ENCODE measurements at places on chromosomes 4 and X. TPM values are rescaled to one million over a fixed set of nuclear protein-coding genes. Genes with fewer than 3 reads are reported as not detected.
A peak's percentile ranks its signal among the peaks of the same experiment; 100 is the strongest.

DNA sequence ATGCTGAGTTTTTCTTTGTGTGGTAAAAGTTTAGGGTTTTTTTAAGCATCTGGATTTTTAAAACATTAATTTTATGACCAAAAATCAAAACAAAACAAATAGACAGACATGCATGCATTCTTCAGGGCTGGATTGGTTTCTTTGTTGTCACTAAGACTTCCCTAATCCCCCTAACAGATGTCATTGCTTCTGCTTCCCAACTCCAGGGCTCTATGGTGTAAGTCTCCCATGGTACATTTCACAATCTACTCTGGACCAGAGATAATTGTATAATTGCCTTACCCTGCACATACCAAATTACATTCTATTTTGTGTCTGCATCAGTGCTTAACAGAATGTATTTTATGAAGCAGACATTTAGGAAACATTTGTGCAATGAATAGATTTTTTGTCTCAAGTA, 529.1 kb upstream of the SMIM31 start:
- no peaks in the 10 kb centered on the region for H3K36me3 ChIP-seq
- no peak for DNase-seq
- H3K4me3 ChIP-seq: no peak overlapping the region
- H3K4me1 ChIP-seq: no peaks in the 10 kb centered on the region

DNA sequence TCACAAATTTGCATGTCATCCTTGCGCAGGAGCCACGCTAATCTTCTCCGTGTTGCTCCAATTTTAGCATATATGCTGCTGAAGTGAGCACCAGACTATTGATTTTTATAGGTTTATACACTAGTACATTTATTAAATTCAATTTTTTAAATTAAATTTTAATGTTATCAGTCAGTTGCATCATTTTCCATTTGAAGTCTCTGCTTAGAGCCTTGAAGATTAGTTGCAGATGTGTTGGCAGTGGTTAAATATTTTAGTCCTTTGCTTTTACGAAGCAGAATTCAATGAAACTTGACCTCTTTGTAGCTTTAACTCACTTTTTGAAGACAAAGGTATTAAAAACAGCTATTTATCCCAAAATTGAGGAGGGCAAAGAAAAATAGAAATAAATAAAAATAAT, 16.5 kb downstream of the TRAPPC11 start:
- no peak overlapping the region for H3K4me3 ChIP-seq
- peaks cover 38% of the 10 kb centered on the region for H3K36me3 ChIP-seq
- no peak overlapping the region for H3K27ac ChIP-seq
- H3K27me3 ChIP-seq: no peaks in the 10 kb centered on the region

GRCh38 chr4:9762823-9763475, 18.5 kb upstream of the DRD5 start:
- H3K27ac ChIP-seq: no peak overlapping the region
- H3K4me1 ChIP-seq: no peaks in the 10 kb centered on the region
- peak; percentile 12 for DNase-seq
- H3K4me3 ChIP-seq: no peak overlapping the region
- H3K27me3 ChIP-seq: no peaks in the 10 kb centered on the region

GRCh38 chrX:16855363-16856075, 14.6 kb downstream of the RBBP7 start:
- DNase-seq: no peak
- peak overlapping the region; percentile 66 for H3K27ac ChIP-seq
- no peaks in the 10 kb centered on the region for H3K27me3 ChIP-seq
- H3K4me3 ChIP-seq: no peak overlapping the region
- peaks cover 31% of the 10 kb centered on the region for H3K36me3 ChIP-seq
- peaks cover 10% of the 10 kb centered on the region for H3K4me1 ChIP-seq

- DNase-seq: no peak
- no peaks in the 10 kb centered on the region for H3K4me1 ChIP-seq
- no peak overlapping the region for H3K27ac ChIP-seq
- no peaks in the 10 kb centered on the region for H3K36me3 ChIP-seq
- H3K4me3 ChIP-seq: no peak overlapping the region
Measured at GRCh38 chr4:155017426-155017825, 191.0 kb upstream of the NPY2R start.

- peaks cover 9% of the 10 kb centered on the region for H3K27me3 ChIP-seq
- H3K4me1 ChIP-seq: no peaks in the 10 kb centered on the region
- H3K27ac ChIP-seq: no peak overlapping the region
- H3K36me3 ChIP-seq: no peaks in the 10 kb centered on the region
- peak overlapping the region; percentile 59 for H3K4me3 ChIP-seq
- peak; percentile 8 for DNase-seq
Measured at GRCh38 chr4:88457307-88458103, 586 bp downstream of the HERC5 start.

DNA sequence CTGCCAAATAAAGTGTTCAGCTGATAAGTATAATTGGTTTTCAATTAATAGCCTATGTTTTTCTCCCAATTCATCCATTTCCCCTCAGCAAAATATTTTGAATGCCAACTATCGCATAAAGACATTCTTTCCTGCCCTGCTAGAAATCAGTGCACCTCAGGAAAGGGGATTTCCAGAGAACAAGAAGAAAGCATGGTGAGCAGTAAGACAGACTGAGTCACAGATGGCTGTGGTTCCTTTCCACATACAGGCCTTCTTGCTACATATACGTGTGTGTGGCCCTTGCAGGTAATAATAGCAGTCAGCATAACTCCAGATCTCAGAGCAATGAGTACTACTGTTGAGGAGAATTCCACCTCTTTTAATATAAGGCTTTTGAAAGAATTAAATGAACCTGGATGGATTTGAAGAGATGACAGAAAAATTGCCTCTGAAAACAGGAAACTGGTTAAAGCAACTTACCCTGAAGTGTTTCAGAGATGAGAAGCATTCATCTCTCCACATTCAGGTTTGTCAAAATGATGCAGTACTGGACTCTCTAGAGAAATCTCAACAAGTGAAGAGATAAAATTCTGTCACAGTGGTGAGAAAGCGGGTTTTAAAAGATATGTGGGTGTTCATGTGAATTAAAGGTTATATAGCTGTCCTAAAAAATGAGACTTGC, 13.6 kb downstream of the GASK1B start:
- no peaks in the 10 kb centered on the region for H3K27me3 ChIP-seq
- no peak overlapping the region for H3K4me3 ChIP-seq
- DNase-seq: peak; percentile 95
- H3K27ac ChIP-seq: peak overlapping the region; percentile 79
- peaks cover 34% of the 10 kb centered on the region for H3K4me1 ChIP-seq

GRCh38 chrX:103197721-103198306, 17.1 kb upstream of the BEX4 start:
- H3K4me3 ChIP-seq: no peak overlapping the region
- H3K4me1 ChIP-seq: no peaks in the 10 kb centered on the region
- peak overlapping the region; percentile 64 for H3K27ac ChIP-seq
- H3K36me3 ChIP-seq: no peaks in the 10 kb centered on the region

DNA sequence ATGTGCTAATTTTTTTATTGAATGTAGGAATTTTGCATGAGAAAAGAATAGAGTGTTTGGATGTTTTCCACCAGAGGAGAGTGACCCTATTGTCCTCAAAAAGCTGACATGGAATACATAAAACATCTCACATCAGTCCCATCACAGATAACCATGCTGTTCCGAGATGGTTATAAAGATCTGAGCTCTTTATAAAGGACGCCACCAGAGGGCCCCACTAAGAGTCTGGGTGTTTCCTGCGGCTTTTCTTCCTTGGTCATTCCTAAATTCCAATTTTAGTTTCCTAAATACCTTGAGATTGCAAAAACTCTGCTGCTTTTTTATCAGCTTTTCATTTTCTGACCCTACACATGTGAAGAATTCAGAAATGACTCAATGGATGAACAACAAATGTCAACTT, 504.5 kb upstream of the FRG1 start:
- H3K4me3 ChIP-seq: no peak overlapping the region
- H3K4me1 ChIP-seq: no peaks in the 10 kb centered on the region
- H3K27ac ChIP-seq: no peak overlapping the region
- H3K36me3 ChIP-seq: no peaks in the 10 kb centered on the region

GRCh38 chr4:139794158-139794954, 128.7 kb downstream of the MGST2 start:
- no peak overlapping the region for H3K4me3 ChIP-seq
- H3K36me3 ChIP-seq: no peaks in the 10 kb centered on the region
- no peaks in the 10 kb centered on the region for H3K27me3 ChIP-seq
- H3K27ac ChIP-seq: no peak overlapping the region
- peak; percentile 24 for DNase-seq

DNA sequence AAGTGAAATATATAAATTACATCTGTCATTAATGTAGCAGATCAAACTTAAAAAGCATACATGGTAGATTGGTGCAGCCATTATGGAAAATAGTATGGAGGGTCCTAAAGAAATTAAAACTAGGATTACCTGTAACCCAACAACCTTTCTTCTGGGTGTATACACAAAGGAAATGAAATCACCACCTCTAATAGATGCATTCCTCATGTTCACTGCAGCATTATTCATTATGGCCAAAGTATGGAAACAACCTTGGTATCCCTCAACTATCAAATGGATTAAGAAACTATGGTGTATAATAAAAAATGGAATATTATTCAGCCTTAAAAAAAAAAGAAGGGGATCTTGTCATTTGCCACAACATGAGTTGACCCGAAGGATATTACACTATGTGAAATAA, 13.7 kb downstream of the WDFY3 start:
- H3K36me3 ChIP-seq: no peaks in the 10 kb centered on the region
- peak overlapping the region; percentile 62 for H3K27ac ChIP-seq
- peaks cover 16% of the 10 kb centered on the region for H3K4me1 ChIP-seq
- no peaks in the 10 kb centered on the region for H3K27me3 ChIP-seq
- DNase-seq: no peak
- no peak overlapping the region for H3K4me3 ChIP-seq

GRCh38 chr4:40152637-40153036, 44.2 kb upstream of the RHOH start:
- H3K27ac ChIP-seq: no peak overlapping the region
- H3K4me3 ChIP-seq: no peak overlapping the region
- H3K36me3 ChIP-seq: no peaks in the 10 kb centered on the region
- no peak for DNase-seq

- H3K4me1 ChIP-seq: no peaks in the 10 kb centered on the region
- no peaks in the 10 kb centered on the region for H3K27me3 ChIP-seq
- no peak for DNase-seq
- H3K36me3 ChIP-seq: no peaks in the 10 kb centered on the region
- H3K4me3 ChIP-seq: no peak overlapping the region
- no peak overlapping the region for H3K27ac ChIP-seq
Measured at GRCh38 chrX:148905400-148905799, 405.0 kb downstream of the AFF2 start.

GRCh38 chrX:37690119-37690518, 4.5 kb downstream of the XK start:
- DNase-seq: no peak
- H3K4me1 ChIP-seq: peaks cover 2% of the 10 kb centered on the region
- no peak overlapping the region for H3K4me3 ChIP-seq
- no peaks in the 10 kb centered on the region for H3K27me3 ChIP-seq
- H3K36me3 ChIP-seq: no peaks in the 10 kb centered on the region

DNA sequence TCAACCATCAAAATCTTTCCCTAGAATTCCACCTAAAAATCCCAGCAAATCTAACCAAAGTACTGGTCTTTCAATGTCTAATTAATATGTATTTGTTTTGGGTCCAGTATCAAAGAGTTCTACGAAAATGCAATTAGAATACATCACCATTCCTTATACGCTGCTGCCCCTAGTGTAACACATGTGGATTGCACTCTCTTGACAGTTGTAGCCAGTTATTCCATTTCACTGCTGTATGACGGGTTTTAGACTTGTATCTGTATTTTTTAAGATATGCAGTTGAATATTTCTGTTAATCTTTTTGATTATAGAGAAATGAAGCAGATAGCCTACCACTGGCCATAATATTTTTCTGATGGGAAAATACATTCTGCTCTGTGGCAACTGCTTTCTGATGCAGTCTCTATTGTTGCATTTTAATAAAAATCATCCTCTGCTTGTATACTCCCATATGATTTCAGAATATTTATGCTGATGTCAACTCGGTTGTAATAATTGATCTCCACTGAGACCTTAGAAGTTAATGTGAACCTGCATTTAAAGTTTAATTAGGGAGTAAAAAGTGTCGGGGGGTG, 17.1 kb upstream of the PAGE2B start:
- no peaks in the 10 kb centered on the region for H3K4me1 ChIP-seq
- DNase-seq: no peak
- H3K4me3 ChIP-seq: no peak overlapping the region
- H3K27me3 ChIP-seq: no peaks in the 10 kb centered on the region

DNA sequence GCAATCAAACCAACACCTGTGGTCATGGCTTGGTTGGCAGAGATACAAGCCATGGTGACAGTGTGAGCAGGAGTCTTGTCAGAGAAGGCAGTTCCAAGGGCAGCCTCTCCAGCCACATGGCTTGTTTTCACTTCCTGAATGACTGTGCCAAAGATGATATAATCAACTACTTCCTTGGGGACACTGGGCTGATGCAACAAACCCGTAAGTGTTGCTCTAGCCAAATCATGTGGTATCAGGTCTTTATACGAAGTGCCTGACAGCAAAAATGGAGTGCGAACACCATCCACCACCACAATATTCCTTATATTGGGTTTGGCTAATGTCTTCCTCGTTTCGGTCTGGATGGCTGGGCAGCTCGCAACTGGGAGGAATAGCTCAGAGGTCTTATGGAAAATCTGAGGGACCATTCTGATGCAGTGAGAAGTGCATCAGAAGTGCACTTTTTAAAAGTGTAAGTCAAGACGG, 922.0 kb downstream of the NLGN4X start:
- DNase-seq: no peak
- H3K27me3 ChIP-seq: no peaks in the 10 kb centered on the region
- no peaks in the 10 kb centered on the region for H3K36me3 ChIP-seq
- H3K4me1 ChIP-seq: no peaks in the 10 kb centered on the region
- no peak overlapping the region for H3K27ac ChIP-seq
- H3K4me3 ChIP-seq: no peak overlapping the region

GRCh38 chrX:9785254-9785943, 830 bp upstream of the SHROOM2 start:
- H3K4me1 ChIP-seq: no peaks in the 10 kb centered on the region
- H3K27me3 ChIP-seq: peaks cover 17% of the 10 kb centered on the region
- peak overlapping the region; percentile 5 for H3K4me3 ChIP-seq
- no peak for DNase-seq

DNA sequence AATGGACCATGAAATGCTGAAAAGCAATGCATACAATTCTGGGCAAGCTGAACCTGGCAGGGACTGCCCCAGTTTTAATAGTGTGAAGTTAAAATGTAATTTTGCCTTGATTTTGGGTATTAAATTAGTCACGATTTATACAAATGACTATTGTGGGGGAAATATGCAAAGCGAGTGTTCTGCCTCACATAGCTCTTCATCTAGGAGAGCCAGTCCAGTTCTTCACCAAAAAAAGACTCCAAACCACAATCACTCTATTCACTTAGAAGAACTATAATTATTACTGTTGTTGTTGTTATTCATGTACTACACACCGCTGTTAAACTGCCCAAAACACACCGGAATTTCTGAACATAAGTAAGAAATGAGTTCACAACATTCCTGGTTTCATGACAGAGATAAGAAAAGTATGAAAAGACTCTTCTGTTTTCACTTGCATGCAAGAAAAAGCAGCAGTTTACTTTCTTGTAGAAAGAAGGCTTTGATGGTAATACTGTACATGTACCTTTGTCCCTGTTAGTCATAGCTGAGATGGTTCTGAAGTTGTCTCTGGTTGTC, 101.9 kb downstream of the QRFPR start:
- no peak overlapping the region for H3K27ac ChIP-seq
- DNase-seq: peak; percentile 84
- no peaks in the 10 kb centered on the region for H3K27me3 ChIP-seq
- no peak overlapping the region for H3K4me3 ChIP-seq

The SUPT20HL1 gene
- total RNA-seq: not detected

The WNK3 gene
- 6.2 TPM for total RNA-seq

The SEPSECS gene
- 4.2 TPM for total RNA-seq

The MAGEA10 gene
- total RNA-seq: not detected

The NDST3 gene
- 0.57 TPM for total RNA-seq

All from astrocyte (in vitro differentiated cells and primary cell).